ENCODE measurements at places on chromosomes 3 and 15.

GRCh38 chr3:152073267-152073666 lies 195.5 kb upstream of the MBNL1 start:
- no peak for DNase-seq

- no peak for DNase-seq
Measured at GRCh38 chr15:31128919-31129768, 27.6 kb upstream of the TRPM1 start.

DNA sequence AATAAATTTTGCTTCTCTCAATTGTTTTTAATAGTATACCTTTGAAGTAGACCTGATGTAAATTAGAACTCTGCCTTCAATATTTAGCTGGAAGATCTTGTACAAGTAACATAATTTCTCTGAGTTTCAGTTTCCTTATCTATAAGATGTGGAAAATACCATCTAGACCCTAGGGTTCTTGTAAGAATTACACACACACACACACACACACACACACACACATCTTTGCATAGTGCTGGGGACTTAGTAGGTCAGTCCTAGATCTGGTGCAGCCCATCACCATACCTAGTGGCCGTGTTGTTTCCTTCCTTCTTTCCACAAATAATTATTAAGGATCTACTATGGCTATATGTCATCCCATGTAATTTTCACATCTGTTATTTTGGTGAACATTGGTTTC lies 11.0 kb downstream of the TRAT1 start:
- no peak for DNase-seq

DNA sequence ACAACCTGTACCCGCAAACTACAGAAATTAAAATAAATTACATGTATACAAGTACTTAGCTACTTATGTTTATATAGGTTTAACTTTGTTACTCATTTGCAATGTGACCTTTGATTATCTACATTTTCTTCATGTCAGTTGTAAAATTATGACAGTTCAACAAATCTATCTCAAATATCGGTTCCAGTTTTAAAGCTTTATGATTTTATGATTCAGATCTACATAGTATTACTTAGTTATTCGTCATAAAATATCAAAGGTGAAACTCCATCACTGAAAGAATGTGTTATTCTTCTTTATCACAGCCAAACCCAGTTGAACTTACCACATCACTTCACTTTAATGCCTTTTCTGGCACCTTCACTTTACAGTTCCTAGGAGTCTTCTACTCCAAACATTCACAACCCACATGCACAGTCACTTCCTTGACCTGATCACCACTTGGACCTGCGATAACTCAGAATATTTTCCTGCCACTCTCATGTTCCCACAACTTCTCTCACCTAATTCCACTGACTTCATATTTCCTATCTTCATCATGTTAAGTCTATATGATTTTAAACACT lies 47.2 kb downstream of the SLITRK3 start:
- DNase-seq, result no peak

GRCh38 chr3:79973482-79973881 lies 205.7 kb upstream of the ROBO1 start:
- no peak for DNase-seq

- DNase-seq, result no peak
Measured at GRCh38 chr15:48393645-48394506, 62.6 kb downstream of the DUT start.

DNA sequence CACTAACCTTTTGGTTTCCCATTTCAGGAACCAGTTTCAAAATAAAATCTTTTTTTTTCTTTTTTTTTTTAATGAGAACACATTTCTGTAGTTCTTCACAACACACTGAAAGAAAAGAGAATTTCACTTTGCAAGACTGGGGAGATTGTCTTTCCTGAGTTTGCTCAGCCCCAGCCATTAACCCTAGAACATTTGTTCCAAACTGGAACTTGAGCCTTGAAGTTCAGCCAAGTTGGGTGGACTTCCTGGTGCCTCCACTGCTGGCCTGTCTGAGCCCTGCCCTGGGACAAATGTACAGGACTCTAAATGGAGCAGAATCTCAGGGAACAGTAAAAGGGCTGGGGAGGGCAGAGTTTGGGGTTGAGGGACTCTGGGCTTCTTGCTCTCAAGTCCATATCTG lies 196.4 kb upstream of the LPP start:
- no peak for DNase-seq

DNA sequence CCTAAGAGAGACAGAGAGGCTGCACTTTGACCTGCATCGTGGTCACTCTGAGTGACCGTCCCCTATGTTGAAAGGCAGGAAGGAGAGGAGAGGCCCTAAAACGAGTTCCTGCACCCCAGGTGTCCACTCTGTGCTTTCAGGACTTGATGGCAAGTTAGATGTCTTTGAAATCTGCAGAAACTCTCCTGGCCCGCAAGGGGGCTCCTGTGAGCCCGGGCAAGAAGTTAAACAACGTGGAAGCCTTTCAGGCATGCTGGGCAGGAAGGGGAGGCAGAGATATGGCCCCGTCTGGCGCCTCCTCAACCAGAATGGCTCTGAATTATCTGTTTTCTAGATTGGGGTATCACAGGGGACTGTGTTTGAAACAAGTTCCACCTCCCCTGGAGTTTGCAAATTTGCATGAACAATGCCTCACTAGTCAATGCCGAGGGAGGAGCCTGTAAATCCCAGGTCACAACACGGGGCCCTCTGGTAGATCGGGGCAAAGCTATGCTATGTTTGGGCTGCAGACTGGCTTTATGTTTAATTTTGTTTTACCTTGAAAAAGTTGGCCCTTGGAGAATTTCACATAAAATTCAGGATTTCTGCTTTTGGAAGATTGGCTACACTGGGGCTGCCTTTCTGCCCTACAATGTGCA lies 9.8 kb downstream of the CTXND1 start:
- DNase-seq, result no peak

DNA sequence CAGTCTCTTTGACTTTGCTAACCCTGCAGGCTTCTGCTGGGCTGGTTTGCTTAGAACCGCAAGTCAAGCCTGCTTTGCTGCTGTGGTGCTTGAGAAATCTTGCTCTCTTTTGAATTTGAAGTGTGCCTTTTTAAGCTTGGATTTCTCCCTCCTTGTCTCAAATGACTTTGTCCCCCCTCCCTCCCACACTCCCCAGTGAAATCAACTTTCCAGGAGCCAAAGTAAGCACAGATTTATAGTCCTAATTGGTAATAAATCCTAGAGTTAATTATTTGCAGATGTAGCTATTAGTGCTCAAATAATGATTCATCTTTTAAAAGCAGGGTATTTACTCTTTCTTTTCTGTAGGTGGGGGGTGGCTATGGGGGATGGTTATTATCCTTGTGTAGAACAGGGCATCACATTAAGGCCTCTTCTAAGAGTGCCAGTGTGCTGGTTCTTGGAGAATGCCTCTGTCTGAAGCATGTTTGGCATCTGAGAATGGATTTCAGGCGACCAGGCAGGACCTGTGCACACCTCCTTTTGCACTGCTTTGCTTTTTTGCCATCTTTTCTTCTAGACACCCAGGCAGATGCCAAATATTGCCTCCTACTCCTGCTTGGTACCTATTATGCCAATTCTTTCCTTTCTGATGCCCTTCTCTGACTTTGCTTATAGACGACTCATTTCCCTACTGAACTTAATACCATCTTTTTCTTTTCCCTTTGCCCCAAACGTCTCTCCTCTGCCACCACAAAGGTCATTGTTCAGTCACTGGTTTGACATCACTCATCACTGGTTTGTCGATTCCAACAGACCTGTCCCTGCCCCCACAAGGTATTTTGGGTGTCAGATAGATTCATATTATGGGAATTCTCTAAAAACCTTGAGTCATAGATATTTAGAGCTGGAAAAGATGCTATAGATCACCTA lies 50.7 kb downstream of the CLDN11 start:
- DNase-seq, result no peak

GRCh38 chr3:160927620-160928019 lies 171.6 kb downstream of the PPM1L start:
- no peak for DNase-seq

DNA sequence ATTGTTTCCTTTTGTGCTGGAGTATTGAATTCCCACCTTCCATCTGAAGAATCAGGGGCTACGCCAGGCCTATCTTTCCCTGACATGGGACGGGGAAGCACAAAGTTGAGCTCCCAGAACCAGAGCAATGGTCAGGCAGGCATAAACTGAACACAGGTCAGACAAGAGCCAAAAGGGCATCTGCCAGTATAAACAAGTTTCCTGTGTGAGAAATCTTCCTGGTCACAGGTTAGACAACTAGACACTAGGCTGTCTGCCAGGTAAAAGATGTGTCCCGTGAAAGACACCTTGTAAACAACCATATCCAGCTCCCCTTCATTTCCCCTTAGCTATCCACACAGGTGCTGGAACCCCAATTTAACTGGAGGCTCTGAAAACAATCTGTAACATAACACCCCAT lies 44.0 kb upstream of the CD96 start:
- no peak for DNase-seq
